ENCODE measurements at places on chromosomes 12 and 14. TPM values are rescaled to one million over a fixed set of nuclear protein-coding genes. Genes with fewer than 3 reads are reported as not detected.

The RD3L gene
- total RNA-seq = not detected

The FKBP11 gene
- 51.9 TPM for total RNA-seq

GRCh38 chr12:57434517-57435223 is at the start of gene INHBC:
TSS of gene INHBC (plus strand) at chr12:57434784. CDS start at chr12:57434887, 103 bp downstream.
- DNase-seq = no peak

GRCh38 chr12:106493531-106493930 is 89.3 kb upstream of the RFX4 start:
- no peak for DNase-seq

The TMEM229B gene
- 20.0 TPM for total RNA-seq

DNA sequence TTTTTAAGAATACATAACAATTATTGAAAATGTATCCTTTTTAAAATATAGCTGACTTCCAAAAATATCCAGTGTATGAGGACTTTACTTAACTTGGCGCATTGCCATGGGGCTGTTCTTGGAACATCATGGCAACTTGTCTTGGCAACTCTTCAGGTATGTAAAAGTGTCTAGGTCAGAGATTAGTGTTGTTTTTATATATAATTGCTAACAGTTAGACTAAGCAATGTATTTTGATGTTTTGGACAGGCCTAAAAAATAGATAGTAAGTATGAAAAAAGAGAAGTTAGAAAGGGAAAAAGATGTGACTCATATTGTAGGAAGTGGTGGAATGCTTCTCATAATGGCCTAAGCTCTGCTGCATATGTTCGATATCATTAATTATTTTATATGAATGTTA is 70.9 kb downstream of the MON2 start:
- no peak for DNase-seq
